ENCODE measurements at places on chromosomes 11 and 22.

GRCh38 chr11:18749681-18750319, 23.8 kb upstream of the IGSF22 start:
- no peak for DNase-seq

DNA sequence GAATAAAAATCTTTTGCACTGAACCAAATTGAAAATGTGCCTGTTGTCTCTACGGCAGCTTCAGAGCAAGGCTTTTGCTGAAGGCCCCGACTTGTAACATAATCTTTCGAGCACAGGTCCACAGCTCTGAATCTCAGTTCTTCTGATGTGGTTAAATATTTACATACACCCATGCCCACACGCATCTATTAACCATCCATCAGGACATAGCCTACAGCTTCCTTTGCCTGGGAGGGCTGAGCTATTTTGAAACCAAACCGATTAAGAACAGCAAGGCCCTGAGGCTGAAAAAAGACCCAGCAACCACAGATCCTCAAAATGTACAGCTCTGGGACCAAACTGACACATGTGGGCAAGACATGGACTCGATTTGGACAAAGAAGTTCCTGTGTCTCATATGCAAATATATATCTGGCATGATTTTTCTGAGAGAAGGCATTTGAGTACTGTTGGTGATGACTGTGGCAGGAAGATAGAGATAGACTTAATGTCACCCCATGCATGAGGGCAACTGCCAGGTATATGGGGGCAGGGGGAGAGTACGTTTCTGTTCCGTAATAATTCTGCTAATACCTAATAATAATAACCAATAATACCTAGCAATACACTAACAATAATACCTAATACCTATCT, 322.7 kb upstream of the PLET1 start:
- no peak for DNase-seq

DNA sequence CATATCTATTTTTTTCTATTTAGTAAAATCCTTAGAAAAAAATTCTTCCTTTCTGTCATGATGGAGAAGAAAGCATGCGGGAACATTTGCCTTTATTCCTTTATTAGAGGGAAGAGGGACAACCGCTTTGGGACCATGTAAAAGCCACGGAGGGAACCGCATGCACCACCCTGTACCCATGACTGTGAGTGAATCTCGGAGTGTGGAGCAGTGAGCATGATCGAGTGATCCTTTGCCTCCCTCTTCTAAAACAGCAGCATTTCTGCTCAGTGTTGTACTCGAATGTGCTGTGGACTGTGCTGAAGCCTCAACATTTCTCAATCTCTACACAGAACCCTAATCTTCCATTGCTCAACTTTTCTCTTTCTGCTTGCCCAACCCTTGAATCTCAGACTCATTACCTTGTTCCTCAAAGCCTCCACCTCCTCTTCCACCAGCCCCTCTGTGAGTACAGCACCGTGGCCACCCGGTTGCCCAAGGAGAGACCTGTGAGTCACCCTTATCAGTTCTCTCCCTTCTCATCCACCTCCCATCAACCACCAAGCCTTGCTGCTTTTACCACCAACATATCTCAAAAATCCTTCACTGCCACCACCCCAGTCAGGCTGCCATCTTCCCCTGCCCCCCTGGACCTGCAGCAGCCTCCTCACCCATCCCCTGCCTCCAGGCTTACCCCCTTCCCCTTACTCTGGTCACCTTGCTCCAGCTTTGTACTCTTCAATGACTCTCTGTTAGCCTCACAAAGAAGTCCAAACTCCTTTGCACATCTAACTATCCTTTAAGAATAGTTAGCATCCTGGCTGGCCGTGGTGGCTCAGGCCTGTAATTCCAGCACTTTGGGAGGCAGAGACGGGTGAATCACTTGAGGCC, 103.1 kb downstream of the NAT10 start:
- no peak for DNase-seq

- no peak for DNase-seq
These were observed 779 bp downstream of the SELENOH start for GRCh38 chr11:57742087-57742452.

DNA sequence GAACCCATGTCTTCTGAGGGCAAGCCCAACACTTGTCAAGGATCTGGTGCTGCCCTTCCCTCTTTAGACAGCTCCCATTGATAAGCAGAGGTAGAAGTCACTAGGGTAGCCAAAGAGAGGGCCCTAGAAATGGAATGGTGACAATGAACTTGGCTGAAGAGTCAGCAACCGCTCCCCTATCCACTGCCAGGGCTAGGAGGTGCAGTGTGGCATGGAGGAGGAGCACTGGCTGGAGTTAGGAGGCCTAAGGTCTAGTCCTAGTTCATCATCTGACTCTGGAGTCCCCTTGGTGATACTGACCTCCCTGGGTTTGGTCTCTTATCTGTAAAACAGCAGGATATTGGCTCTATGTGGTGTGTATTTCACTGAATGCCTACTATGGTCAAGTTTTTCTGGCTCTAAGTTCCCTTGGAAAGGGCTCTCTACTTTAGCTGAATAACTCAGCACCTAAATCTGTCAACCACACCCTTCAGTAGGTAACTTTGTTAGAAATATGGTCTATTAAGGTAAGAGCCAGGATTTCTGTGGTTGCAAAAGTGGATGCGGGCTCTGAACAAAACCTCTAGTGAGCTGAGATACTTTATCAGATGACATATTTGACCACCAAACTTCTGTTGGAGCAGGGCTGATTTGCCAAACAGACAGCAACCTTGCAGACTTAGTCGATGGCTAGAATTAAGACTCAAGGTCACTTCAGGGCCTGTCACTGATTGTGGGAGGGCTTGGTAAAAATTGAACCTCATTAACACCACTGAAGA, 10.5 kb downstream of the TIMP3 start:
- DNase-seq: no peak

- no peak for DNase-seq
These were observed 440.1 kb downstream of the MIAT start for GRCh38 chr22:27097506-27097905.

DNA sequence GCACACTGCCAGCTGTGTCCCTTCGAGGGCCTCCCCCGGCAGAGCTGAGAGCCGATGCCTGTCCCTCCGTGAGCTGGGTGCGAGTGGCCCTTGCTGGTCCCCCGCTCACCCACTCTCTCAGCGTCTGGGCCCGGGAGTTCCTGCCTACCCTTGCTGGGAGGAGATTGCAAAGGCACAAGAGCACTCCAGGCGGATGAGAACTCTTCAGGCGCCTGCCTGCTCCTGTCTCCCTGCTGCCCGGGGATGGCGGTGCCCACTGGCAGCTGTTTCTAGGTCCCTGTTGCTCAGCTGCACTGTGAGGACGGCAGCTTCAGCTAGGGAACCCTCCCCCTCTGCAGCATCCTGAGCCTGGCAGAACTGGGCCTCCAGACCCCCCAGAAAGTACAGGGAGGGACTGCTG, 61.1 kb downstream of the FLRT1 start:
- DNase-seq: no peak

DNA sequence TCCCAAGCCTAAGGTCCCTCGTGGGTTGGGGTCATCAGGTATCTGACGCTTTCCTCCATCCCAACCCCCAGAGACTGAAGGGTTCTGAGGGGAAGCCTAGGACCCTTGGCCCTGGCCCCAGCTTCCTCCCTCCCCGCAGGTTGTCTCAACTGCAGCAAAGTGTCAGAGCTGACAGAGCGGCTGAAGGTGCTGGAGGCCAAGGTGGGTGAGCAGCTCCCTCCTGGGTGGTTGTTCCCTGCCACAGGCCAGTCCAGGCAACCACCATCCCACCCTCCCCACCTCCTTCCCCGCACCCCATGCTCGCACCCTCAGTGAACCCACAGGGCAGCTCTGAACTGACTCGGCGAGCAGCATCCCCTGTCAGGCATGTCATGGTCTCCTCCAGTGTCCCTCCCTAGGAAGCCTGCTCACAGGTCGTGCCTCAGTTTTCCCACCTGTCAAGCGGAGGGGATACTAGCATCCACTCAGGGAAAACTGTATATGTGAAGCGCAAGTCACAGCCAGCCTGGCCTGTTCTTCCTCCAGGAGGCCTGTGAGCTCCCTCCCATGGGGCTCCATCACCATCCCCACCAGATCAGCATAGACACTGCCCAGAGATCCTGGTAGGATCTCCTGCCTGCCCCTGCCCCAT, 20.8 kb downstream of the EMID1 start:
- no peak for DNase-seq

- no peak for DNase-seq
These were observed 25.3 kb upstream of the TESMIN start for GRCh38 chr11:68776442-68777235.

GRCh38 chr11:115963156-115963555, 458.9 kb upstream of the CADM1 start:
- DNase-seq: no peak

- no peak for DNase-seq
These were observed 2.8 kb upstream of the BCO2 start for GRCh38 chr11:112172362-112172994.

DNA sequence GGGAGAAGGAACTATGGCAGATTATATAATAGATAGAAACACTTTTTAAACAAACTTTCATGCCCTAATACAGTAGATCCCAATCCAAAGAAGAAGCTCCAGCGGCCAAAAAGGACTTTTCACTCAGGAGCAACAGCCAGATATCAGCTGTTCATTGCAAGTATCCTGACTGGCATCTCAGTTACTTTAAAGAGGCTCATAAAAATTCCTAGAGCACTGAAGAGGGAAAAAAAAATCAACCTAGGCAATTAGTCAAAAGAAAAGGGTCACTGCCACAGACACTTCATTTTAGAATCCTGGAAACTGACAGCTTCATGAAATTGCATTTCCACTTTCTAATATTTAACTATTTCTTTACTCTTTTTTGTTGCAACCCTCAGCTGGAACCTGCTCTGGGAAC, 170.6 kb upstream of the SOX6 start:
- no peak for DNase-seq

- no peak for DNase-seq
These were observed 30.9 kb upstream of the FLI1 start for GRCh38 chr11:128662960-128663359.

Measured in NCI-H1105 treated with DMSO at 0.1 percent for 48 hours (cell line).